Fibroblast of skin of left quadriceps (primary cell): ENCODE measurements at places on chromosomes 6 and 20.

GRCh38 chr20:43379239-43379917, 78.3 kb upstream of the SRSF6 start:
- DNase-seq, result peak; percentile 87

- no peak for DNase-seq
Measured at GRCh38 chr6:21868226-21868625, 274.7 kb downstream of the SOX4 start.

DNA sequence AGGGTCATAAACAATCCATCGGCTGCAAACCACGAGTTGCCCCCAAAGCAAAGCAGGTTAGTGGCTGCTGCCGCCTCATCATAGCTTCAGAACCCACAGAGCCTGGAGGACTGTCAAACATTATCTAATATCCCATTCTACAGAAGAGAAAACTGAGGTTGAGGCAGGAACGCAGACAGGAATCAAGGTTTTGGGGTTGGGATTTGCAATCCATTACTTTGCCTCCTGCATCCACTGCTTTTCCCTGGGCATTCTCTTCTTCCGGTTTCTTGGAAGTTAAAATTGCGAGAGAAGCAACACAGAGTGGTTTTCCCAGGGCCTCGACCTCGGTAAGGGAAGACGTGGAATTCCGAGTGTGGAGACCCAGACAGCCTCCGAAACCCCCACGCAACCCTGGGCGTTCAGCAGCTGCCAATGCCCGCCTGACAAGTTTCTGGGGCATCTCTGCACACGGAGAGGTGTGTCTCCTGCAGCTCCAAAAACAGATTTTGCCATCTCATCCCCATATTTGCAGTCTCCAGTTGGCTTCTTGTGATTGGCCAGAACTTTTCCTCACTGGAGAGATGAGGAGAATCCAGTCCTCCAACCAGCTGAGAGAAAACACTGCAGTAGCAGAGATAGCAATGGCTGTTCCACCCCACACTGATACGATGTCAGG, 45.5 kb upstream of the SNAP25 start:
- no peak for DNase-seq

- no peak for DNase-seq
Measured at GRCh38 chr20:10510216-10510615, 75.1 kb downstream of the SLX4IP start.

DNA sequence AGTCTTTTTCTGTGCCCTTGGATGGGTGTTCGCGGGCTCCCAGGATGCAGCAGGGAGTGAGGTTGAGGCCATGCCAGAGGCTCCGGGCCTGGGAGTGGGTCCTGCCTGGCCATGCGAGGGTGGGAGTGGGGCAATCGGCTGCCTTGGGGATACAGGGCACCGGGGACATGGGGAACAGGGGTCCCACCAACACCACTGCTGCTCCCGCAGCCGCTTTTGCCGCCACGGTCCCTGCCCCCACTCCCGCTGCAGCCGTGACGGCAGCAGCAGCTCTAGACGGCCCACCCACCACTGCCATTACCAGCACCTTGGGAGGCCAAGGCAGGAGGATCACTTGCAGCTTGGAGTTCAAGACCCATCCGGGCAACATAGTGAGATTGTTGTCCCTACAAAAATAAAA, 35.3 kb upstream of the FAM50B start:
- no peak for DNase-seq

- DNase-seq, result no peak
Measured at GRCh38 chr20:43138061-43138770, 51.5 kb downstream of the PTPRT start.

DNA sequence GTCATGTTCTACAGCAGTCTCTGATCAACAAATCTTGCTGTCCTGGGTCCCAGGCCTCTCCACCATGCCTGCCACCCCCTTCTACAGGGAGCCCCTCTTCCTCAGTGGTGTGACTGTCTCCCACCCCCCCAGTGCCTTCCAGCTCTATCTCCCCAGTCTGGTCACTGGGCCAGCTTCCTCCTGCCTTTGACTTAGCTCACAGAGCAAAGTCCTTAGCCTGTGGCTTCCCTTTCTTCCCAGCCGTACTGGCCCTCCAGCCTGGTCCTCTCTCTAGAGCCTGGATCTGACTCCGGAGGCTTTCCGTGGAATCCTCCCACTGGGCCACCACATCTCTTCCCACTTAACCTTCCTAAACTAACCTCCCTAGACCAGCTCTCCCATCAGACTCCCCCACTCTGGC, 17.0 kb downstream of the MAPK13 start:
- DNase-seq, result no peak

DNA sequence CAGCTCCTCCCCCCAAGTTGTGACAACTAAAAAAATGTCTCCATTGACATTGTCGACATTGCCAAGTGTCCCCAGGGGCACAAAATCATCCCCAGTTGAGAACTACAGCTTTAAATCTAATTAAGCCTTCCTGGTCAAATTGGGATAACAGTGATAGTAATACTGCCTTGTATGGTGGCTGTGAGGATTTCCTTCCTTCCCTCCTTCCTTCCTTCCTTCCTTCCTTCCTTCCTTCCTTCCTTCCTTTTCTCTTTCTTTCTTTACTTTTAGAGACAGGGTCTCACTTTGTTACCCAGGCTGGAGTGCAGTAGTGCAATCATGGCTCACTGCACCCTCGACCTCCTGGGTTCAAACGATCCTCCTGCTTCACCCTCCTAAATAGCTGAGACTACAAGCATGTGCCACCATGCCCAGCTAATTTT, 29.5 kb upstream of the ARFGEF2 start:
- no peak for DNase-seq

GRCh38 chr20:8082989-8083388, 49.1 kb upstream of the PLCB1 start:
- DNase-seq, result peak; percentile 48

DNA sequence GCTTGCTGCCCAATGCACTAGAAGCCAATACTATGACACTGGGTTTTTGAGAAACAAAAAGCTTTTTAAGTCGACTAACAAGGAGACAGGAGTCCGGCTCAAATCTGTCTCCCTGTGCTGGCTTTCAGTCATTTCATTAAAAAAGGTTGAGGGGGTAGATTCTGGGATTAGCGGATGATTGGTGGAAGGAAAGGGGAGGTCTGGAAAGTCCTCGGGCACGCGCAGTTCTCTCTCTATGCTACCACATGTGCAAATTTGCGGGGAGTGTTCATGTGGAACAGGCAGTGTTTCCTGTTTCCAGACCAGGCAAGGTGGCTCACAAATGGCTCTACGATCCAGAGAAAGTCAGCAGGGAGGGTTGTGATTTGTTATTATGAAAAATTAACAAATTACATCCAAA, 89.1 kb upstream of the TOX2 start:
- DNase-seq, result no peak

DNA sequence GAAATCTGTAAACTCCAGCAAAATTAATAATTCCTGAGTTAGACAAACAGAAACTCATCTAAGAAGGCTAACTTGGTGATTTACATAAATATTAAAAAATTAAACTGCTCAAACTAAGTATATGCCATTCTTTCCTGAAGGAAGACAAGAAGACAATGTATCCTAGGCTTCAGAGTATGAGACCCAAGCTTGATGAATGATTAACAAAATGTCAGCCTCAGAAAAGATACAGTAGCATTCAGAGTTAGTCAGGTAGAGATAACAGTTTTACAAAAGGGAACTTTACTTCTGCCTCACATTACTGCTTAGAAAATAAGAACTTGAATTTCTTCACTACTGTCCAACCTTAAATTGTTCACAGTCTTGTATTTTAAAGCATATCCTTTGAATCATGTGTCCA, 12.0 kb downstream of the CSNK2A1 start:
- DNase-seq, result no peak

- no peak for DNase-seq
Measured at GRCh38 chr6:42720739-42721138, 1.7 kb downstream of the PRPH2 start.

GRCh38 chr6:106883808-106884262, 90.7 kb downstream of the CD24 start:
- DNase-seq, result no peak

DNA sequence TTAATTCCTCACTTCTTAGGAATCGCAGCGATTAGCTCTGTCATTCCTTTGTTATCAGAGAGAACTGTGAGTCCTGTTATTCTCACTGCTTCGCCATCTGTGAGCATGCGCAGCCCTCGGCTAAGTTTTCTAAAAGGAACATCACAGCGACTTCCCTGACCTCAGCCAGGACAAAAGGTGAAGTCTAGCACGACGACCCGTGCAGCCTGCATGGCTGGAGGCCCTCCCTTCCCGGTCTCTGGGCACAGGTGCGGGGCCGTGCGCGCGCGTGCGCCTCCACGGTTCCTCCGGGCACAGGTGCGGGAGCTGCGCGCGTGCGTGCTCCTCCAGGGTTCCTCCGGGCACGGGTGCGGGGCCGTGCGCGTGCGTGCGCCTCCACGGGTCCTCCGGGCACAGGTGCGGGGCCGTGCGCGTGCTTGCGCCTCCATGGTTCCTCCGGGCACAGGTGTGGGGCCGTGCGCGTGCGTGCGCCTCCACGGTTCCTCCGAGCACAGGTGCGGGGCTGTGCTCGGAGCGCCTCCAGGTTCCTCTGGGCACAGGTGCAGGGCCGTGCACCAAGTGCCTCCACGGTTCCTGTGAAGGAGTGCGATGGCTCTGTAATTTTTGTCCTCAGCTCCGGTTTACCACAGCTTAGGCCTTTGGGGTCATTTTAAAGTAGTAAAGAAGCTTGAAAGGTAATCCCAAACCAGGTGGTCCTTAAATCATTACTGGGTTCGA, 212.3 kb downstream of the ERMARD start:
- no peak for DNase-seq

GRCh38 chr6:142954844-142955243, 9.9 kb upstream of the HIVEP2 start:
- DNase-seq, result no peak

DNA sequence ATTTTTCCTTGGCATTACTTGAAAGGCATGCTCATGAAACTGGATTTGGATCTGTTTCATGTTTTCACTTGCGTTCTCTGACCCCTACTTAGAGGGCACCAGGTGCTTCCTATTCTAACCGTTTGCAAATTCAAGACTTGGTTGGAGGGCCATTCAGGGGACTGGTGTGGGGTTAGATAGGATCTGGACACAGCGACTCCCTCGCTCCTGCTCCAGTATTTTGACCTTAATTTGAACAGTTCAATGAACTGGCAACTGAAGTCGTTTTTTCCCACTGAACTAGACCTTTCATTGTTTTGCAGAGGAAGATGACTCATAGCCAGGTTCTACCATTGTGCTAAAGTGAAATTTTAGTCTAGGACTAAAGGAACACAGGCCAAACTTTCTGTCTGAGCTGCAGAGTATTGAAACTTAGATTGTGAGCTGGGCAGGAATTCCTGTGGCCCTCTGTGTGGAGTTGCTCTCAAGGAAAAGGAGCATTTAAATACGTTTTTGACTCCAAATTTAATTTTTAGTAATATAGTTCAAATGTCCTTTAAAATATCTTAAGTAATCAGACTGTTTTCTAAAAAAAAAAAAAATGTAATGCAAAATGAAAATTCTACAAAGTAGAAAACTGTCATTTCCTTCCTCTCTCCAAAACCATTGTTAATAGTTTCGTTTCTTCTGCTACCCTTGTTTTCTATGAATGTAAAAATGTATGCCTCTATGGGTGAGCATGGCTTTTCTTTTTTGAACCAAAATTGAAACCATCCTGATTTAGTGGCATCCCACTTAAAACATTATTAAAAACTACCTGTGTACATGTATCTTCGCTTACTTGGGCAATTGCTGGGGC, 64.8 kb downstream of the UTRN start:
- no peak for DNase-seq

GRCh38 chr20:53425941-53426340, 167.7 kb downstream of the ZNF217 start:
- no peak for DNase-seq

DNA sequence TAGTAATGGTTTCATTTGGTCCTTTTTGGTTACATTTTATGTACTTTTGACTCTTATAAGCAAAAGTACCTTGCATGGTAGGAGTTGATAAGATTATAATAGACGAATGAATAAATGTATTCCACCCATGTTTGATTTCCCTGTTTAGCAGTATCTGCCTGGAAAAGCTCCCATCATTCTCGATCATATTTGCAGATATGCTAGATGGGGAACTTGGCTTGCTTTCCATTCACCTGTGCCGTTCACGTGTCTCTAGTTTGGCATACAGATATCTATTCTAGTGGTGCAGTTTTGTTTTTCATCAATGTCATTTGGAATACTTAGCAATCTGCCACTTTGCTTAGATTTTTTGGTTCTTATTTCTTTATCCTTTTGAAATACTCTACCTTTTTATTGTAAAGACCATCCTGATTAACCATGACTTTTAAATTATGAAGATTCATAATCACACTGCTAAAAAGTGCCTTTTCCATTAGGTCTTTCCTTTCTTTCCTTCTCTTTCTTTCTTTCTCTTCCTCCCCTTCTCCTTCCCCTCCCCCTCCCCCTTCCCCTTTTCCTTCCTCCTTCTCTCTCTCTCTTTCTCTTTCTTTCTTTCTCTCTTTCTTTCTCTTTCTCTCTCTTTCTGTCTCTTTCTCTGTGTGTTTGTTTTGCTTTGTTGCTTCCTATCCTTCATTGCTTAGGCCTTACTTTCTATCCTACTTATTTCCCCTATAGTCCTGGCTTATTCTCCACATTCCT, 40.4 kb downstream of the ANKS1A start:
- no peak for DNase-seq

GRCh38 chr20:53845980-53846379, 224.4 kb downstream of the BCAS1 start:
- no peak for DNase-seq

- DNase-seq, result no peak
Measured at GRCh38 chr6:88914180-88914579, 49.2 kb downstream of the RNGTT start.

- no peak for DNase-seq
Measured at GRCh38 chr6:10964684-10965083, 77.8 kb downstream of the SYCP2L start.

DNA sequence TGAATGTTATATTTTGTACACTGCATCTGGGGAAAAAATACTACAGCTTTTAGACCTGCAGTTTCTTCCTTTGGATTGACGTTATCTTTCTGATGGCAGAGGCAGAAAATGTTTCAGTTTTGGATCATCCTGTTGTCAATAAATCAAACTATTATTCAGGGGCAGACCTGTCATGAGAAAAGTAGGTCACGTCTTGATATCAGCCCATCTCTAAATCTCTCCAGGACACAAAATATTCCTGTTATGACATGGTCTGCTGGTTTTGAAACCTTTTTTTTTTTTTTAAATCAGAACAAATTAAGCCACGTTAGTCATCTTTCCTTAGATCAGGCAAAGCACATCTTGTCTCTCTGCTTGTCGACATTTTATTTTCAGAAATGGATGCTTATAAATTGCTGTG, 24.0 kb downstream of the IL20RA start:
- no peak for DNase-seq

- peak; percentile 59 for DNase-seq
Measured at GRCh38 chr6:108760126-108761050, 87.8 kb upstream of the ARMC2 start.

GRCh38 chr6:166955121-166955864, 1.1 kb downstream of the RNASET2 start:
- DNase-seq, result no peak

- DNase-seq, result no peak
Measured at GRCh38 chr20:43710370-43711044, 16.3 kb downstream of the GTSF1L start.

DNA sequence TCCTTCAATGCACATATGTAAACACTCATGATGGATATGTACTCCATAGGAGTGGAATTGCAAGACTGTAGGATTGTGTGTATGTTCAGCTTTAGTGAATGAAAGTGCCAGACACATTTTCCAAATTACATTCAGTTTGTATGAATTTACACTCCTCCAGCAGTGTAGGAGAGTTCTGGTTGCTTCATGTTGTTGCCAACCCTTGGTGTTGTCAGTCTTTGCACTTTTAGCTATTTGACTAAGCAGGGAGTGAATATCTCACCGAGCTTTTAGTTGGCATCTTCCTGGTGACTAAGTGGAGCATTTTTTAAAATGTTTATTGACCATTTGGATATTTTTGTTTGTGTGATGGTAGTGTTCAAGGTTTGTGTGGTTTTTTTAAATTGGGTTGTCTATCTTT, 23.9 kb downstream of the NKX2-4 start:
- no peak for DNase-seq
